M059J (cell line): ENCODE measurements at places on chromosomes 16 and 17.

- DNase-seq, result peak; percentile 5
Measured at GRCh38 chr17:69528035-69528434, 113.5 kb downstream of the MAP2K6 start.

- no peak for DNase-seq
Measured at GRCh38 chr16:977081-977701, 4.4 kb upstream of the SOX8 start.

DNA sequence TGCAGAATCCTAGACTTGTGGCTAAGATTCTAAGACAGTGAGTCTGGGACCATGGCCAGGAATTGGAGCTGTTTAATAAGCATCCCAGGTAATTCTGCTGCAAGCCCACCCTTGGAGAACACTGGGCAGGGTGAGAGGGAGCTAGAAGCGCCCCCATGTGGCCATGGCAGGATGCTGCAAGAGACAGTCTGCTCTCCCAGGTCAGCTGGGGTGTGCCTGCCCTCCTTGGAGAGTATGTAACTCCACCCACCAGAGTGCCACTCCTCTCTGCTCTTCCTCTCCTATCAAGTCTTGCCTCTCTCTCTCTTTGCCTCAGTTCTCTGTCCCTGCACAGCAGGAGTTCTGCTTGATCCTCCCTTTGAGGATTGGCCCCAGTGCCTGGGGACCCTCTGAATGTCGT is 14.9 kb downstream of the RCVRN start:
- DNase-seq, result peak; percentile 34

- peak; percentile 72 for DNase-seq
Measured at GRCh38 chr17:8185582-8186445, 4.2 kb downstream of the BORCS6 start.

GRCh38 chr17:20066253-20066652 is 57.1 kb downstream of the SPECC1 start:
- DNase-seq, result peak; percentile 88

DNA sequence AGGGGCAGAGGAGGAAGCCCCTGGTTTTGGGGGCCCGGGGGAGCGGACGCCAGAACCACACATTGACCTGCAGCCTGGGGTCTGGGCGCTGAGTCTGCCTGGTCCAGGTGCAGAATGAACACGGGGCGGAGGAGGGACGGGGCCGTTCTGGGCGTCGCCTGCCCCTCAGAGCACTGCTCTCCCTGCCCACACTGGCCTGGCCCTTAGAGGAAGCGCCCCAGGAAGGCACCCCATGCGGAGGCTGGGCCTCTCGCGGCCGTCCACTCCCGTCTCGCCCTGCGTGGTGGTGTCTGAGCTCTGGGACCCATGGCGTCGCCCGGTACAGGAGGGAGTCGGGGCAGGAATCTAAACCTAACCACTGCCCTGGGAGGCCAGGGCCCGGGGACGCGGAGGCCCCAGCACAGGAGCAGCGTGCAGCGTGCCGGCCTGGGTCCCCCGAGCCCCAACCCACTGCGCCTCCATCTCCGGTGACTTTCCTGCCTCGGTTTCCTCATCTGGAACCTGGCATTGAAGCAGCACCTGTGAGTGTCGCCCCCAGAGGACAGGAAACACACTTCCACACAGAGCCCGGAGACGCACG is 4.3 kb downstream of the TPSD1 start:
- no peak for DNase-seq

GRCh38 chr16:84541999-84542817 is 37.7 kb upstream of the MEAK7 start:
- DNase-seq, result no peak

GRCh38 chr17:34579979-34580684 is 750 bp downstream of the TMEM132E start:
- DNase-seq, result peak; percentile 33

GRCh38 chr16:62190426-62190825 is 154.2 kb upstream of the CDH8 start:
- DNase-seq, result peak; percentile 5

GRCh38 chr16:1443403-1443973 is 868 bp downstream of the CCDC154 start:
- no peak for DNase-seq
